ENCODE measurements at places on chromosomes 7 and 10.

GRCh38 chr10:73467206-73467605 lies 28.6 kb downstream of the PPP3CB start:
- H3K27me3 ChIP-seq, result no peaks in the 10 kb centered on the region
- no peaks in the 10 kb centered on the region for H3K4me1 ChIP-seq
- peaks cover 71% of the 10 kb centered on the region for H3K36me3 ChIP-seq
- H3K4me3 ChIP-seq, result no peak overlapping the region
- no peak for DNase-seq

DNA sequence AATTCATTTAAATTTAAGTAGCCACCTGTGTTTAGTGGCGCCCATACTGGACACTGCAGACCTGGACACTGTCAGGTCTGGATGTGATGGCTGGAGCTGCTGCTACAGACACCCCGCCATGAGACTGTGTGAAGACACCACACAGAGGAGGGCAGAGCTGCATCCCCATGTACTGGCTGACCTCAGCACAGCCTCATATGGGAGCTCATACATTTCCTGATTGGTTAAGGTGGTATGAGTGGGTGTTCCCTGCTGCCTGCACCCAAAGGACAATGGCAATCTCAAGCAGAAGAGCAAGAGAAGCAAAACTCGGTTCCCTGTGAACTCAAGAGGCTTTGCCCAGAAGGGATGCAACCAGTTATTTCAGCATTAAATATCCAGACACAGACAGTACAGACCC lies 60.0 kb downstream of the DLG5 start:
- no peak for DNase-seq
- no peak overlapping the region for H3K4me3 ChIP-seq
- no peak overlapping the region for H3K27ac ChIP-seq
- peaks cover 44% of the 10 kb centered on the region for H3K4me1 ChIP-seq
- H3K36me3 ChIP-seq, result peaks cover 10% of the 10 kb centered on the region

DNA sequence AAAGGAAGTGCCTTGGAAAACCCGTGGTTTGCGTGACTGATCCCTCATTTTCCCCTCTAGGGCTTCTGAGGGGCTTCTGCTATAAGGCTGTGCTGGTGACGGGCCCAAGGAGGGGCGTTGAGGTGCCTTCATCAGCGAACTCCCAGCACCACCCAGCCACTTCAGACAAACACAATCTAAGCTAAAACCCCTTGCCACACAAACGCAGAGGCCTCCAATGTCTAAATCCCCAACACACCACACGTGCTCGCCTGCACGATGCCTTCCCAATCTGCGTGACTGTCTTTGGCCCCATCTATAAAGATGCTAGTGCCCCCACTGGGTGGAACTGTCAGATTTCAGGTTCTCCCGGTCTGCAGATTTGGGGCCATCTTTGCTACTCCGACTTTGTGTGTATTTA lies 4.1 kb upstream of the GAD2 start:
- H3K27ac ChIP-seq, result no peak overlapping the region
- no peak for DNase-seq
- H3K36me3 ChIP-seq, result no peaks in the 10 kb centered on the region
- no peak overlapping the region for H3K4me3 ChIP-seq
- peaks cover 49% of the 10 kb centered on the region for H3K27me3 ChIP-seq

DNA sequence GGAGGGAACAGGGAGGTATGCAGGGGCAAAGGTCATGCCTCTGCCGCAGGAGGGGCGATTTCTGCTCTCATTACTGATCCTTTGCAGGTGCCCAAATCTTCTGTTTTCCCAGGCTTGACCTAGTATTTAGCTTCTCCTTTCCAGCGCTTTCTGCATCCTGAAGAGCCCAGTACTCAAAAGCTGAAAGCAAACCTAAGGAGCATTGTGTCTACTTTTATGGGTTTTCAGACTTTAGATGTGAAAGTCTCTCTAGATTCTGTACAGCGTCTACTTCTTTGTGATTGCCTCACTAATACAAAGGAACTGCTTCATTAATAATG lies 560 bp downstream of the GBF1 start:
- peaks cover 9% of the 10 kb centered on the region for H3K27me3 ChIP-seq
- peak overlapping the region; percentile 89 for H3K27ac ChIP-seq
- H3K4me1 ChIP-seq, result peaks cover 26% of the 10 kb centered on the region
- no peak for DNase-seq

- no peak overlapping the region for H3K27ac ChIP-seq
- no peaks in the 10 kb centered on the region for H3K36me3 ChIP-seq
- H3K27me3 ChIP-seq, result no peaks in the 10 kb centered on the region
- no peak overlapping the region for H3K4me3 ChIP-seq
- peaks cover 19% of the 10 kb centered on the region for H3K4me1 ChIP-seq
- DNase-seq, result no peak
These were observed 26.9 kb downstream of the CCDC6 start for GRCh38 chr10:59879363-59879913.

DNA sequence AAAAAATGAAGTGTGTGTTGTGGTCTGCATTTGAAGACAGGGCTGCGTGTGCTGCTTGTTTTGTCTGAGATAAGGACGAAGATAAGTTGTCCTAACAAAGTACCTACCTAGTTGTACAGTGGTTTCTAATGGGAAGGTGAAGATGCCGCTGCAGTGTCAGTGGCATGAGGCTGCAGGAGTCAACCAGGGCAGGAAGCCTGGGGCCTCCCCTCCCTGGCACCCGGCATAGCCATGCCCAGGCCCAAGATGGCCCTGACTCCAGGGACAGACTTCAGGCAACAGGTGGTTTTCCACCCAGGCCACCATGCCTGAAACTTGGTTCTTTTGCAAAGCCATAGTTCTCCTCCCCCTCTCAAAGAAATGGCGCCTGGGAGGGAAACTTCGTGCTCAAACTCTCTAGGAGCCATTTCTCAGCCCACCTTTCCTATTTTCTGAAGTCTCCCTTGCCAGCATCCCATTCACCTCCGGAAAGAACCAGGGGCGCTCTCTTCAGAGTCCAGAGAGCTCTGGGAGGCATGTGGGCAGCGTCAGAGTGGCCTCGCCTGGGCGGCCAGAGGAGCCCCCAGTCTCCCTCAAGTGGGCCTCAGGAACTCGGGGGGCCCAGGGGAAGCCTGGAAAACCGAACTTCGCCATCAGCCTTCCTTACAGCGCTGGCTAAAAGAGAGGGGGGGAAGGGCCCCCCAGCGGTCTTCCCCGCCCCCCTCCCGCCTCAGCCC lies 2.1 kb upstream of the KAT6B start:
- H3K27me3 ChIP-seq, result no peaks in the 10 kb centered on the region
- no peaks in the 10 kb centered on the region for H3K36me3 ChIP-seq
- peaks cover 24% of the 10 kb centered on the region for H3K4me1 ChIP-seq
- DNase-seq, result peak; percentile 56
- H3K4me3 ChIP-seq, result peak overlapping the region; percentile 81
- peak overlapping the region; percentile 73 for H3K27ac ChIP-seq

DNA sequence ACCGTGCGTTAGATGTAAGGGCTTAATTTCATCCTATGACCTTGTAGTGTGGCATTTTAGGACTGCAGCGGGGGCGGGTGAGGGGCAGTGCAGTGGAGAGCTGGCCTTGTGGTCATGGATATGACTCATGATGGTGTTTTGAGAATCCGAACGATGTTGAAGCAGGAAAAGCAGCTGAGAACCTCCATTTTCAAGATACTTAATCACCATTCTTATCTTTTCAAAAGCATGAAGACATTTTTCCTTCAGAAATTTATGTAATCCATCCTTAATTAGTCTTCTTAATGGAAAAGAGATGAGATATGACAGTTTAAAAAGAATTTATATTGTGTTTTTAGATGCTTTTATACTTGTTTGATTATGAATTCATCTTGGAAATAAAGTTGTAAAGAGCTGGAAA lies 9.6 kb downstream of the ATP5F1C start:
- no peaks in the 10 kb centered on the region for H3K4me1 ChIP-seq
- H3K4me3 ChIP-seq, result no peak overlapping the region
- H3K27ac ChIP-seq, result no peak overlapping the region
- H3K27me3 ChIP-seq, result no peaks in the 10 kb centered on the region
- H3K36me3 ChIP-seq, result peaks cover 55% of the 10 kb centered on the region

DNA sequence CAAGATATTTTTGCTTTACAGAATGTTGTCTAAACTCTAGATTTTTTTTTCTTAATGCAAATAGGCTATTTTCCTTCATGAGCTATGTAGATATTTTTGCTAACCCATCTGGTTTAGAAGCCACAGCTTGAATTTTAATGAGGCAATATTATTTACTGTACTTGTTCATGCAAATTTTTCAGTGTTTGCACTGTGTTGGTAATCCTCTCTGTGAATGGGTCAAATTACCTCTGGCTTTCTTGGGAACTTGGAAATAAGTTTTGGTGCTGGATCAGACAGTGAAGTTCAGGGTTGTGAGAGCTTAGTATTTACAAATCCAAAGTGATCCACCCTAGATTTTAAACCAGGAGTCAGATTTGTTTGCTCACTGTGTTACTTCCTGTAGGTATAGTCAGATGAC lies 686.9 kb downstream of the NXPH1 start:
- no peak for DNase-seq
- no peak overlapping the region for H3K4me3 ChIP-seq
- no peaks in the 10 kb centered on the region for H3K36me3 ChIP-seq
- no peaks in the 10 kb centered on the region for H3K27me3 ChIP-seq
- no peak overlapping the region for H3K27ac ChIP-seq

GRCh38 chr7:139936760-139937310 lies 107.8 kb downstream of the TBXAS1 start:
- H3K4me1 ChIP-seq, result peaks cover 16% of the 10 kb centered on the region
- no peak for DNase-seq
- no peaks in the 10 kb centered on the region for H3K27me3 ChIP-seq

- no peak overlapping the region for H3K27ac ChIP-seq
- H3K36me3 ChIP-seq, result no peaks in the 10 kb centered on the region
- no peak for DNase-seq
- H3K4me3 ChIP-seq, result no peak overlapping the region
These were observed 1163.4 kb downstream of the CNTNAP2 start for GRCh38 chr7:147279964-147280374.

DNA sequence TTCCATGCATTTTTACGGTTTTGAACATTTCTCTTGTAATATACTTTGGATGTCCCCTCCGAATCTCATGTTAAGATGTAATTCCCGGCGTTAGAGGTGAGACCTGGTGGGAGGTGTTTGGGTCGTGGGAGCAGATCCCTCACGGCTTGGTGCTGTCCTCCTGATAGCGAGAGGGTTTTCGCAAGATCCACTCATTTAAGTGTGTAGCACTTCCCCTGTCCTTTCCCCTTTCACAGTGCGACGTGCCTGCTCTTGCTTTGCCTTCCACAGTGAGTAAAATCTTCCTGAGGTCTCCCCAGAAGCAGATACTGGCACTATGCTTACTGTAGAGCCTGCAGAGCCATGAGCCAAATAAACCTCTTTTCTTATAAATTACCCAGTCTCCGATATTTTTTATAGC lies 6.6 kb downstream of the GPR141 start:
- no peaks in the 10 kb centered on the region for H3K36me3 ChIP-seq
- no peak for DNase-seq
- peak overlapping the region; percentile 68 for H3K27ac ChIP-seq
- peaks cover 34% of the 10 kb centered on the region for H3K4me1 ChIP-seq

DNA sequence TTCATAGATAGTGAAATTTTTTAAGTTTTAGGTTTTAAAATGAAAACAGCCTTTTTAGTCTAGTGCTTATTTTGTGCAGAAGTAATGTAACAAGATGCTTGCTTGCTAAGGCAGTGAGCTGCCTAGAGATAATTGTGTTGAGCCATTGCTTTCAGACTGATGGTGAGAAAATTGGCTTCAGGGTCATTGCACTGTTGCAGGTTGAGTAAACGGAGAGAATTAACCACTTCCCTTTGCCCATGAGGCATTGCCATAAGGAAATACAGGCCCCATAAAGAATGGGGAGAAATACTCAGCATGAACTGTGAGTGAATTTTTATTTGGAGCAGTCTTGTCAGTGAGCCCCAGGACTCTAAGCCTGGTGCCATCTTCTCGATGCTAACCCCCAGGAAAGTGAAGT lies 140.5 kb downstream of the LRRC4 start:
- H3K36me3 ChIP-seq, result peaks cover 17% of the 10 kb centered on the region
- H3K4me3 ChIP-seq, result no peak overlapping the region

- no peak overlapping the region for H3K27ac ChIP-seq
- H3K4me1 ChIP-seq, result no peaks in the 10 kb centered on the region
- H3K4me3 ChIP-seq, result no peak overlapping the region
- H3K36me3 ChIP-seq, result no peaks in the 10 kb centered on the region
These were observed 666.7 kb upstream of the NRP1 start for GRCh38 chr10:34001087-34001580.

DNA sequence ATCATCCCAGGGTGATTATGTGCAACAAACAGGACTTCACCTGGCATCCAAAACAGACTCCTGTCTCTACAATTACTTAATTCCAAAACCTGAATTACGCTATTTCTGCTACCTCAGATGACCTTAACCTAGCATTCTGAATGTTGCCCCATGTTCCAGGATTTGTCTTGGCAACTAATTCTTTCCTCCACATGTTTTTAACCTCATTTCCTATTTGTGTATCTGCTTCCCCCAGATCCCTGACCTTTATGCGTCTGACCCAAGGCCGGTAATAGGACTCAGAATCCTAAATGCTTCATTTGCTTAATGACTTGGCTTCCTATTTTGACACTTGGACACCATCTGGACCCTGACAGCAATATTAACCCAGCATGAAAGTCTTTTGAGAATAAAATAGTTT lies 8.7 kb upstream of the ING3 start:
- H3K27me3 ChIP-seq, result peaks cover 3% of the 10 kb centered on the region
- DNase-seq, result no peak

Data from natural killer cell (primary cell).